WERI-Rb-1 (cell line): ENCODE measurements at places on chromosomes 4 and X.

DNA sequence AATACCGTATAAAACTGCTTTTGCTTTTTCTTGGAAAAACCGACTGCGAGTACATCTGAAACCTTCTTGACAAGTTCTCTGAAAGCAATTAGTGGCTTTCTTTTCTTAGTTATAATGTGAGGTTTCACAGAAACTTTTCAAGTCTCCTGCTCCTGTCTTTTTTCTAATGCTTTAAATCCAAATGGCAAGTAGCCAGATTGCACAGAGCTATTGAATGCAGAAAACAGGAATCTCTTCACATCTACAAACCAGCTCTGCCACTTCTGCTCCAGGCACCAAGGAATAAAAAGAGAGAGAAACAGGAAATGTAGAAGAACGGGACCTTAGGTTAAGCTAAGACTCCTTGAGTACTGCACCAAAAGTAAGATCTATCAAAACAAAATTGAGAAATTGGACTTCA lies 267.3 kb upstream of the TET2 start:
- DNase-seq = no peak

DNA sequence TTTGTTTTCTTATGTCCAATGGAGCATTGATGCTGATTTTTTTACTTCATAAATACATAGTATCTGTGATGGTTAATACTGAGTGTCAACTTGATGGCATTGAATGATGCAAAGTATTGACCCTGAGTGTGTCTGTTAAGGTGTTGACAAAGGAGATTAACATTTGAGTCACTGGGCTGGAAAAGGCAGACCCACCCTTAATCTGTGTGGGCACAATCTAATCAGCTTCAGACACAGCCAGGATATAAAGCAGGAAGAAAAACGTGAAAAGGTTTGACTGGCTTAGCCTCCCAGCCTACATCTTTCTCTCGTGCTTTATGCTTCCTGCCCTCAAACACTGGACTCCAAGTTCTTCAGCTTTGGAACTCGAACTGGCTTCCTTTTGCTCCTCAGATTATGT lies 230.6 kb upstream of the SPRY1 start:
- peak; percentile 74 for DNase-seq

DNA sequence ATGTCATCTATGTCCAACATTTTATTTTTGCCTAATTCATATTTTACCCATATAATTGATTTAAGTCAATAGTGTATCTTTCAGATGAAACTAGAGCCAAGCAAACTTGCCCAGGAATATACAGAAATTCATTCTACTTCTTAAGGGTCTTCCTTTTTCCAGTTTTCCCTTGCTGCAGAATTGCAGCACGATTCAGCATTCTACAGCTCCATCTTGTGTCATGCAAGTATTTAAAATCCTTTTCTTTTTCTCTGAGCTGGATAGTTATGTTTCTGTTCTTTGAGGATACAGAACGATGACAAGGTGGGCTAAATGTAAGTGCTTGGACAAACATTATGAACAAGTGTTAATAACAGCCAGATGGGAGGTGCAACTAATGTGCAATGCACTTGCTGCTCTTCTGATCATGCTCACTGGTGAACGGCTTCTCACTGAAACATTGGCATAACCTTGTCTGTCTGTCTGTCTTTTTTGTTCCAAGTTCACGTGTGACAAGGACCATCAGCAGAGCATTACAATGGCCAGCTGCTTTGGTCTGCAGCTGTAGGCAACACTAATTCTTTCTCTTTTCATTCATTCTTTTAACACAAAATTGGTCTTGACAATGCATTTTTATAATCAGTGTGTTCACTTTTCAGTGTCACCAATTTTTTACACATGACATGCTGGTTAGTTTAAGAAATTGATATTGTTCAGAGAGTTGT lies 1821.7 kb downstream of the ARAP2 start:
- no peak for DNase-seq

GRCh38 chr4:36348403-36348938 lies 67.1 kb downstream of the DTHD1 start:
- no peak for DNase-seq

GRCh38 chr4:76679691-76680090 lies 218.3 kb downstream of the SOWAHB start:
- DNase-seq = no peak

- DNase-seq = no peak
Observed at GRCh38 chrX:132740316-132741123, 217.9 kb downstream of the HS6ST2 start.

GRCh38 chr4:7554905-7555304 lies 120.2 kb upstream of the PSAPL1 start:
- DNase-seq = no peak

- DNase-seq = no peak
Observed at GRCh38 chr4:122378711-122379110, at the start of gene ADAD1. Gene ADAD1 (plus strand): TSS chr4:122379011. CDS start chr4:122380070, 1,059 bp downstream.

DNA sequence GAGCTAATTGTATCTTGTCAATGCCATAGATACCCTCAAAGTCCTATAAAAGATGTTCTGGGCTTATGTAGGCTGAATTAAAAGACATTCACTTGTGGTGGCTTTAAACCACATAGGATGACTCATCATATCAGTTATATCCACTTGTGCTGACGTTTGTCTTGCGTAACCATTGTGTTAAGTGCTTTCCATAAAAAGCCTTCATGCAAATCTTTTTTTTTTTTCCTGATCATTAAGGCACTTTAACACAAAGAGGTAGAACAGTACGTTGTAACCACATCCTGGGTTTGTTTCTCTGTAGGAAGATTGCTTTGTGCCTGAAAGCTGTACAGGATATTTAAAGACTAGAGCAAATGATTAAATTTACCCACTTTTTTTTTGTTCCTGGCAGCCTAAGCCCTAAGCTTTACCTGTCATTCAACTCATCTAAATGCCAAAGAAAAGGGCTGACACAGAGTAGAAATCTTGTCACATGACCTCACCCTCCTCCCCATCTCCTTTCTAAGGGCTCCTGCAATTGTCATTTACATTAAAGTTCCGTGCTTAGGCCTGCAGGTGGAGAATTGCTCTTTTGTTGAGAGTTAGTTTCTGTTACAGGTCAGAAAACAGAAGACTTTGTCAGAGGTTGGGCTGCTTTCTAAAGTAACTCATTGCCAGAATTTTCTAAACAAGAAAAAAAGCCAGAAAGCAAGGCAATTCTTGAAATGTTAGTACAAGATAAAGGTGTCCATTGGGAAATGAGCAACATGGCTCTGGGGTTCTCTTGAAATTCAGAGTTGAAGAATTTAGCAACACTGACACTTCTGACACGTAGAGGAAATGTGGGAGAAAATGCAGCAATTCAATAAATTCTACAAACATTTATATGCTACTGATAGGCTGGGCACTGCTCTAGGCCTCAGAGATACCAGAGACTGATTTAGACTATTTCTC lies 555.6 kb downstream of the PPARGC1A start:
- DNase-seq = no peak

- DNase-seq = no peak
Observed at GRCh38 chr4:81883530-81884450, 412.1 kb upstream of the RASGEF1B start.

GRCh38 chrX:139475432-139475831 lies 55.1 kb upstream of the F9 start:
- DNase-seq = no peak

- DNase-seq = no peak
Observed at GRCh38 chr4:119016636-119017035, 119.0 kb upstream of the MYOZ2 start.

DNA sequence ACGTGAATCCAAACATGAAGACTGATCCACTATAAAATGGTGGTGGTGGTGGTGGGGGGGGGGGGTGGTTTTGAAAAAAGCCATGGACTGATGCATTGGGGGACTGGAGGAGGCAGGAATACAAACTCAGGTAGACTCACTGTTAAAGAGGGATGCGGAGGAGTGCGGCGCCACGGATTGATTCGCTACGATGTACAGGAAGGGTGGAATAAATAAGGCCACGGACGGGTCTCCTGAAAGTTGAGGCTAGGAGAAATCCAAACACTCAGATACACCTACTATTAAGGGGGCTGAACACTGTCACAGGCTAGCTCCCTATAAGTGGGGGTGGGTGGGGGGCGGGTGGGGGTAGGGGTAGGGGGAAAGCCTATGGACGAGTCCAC lies 591 bp downstream of the ELK1 start:
- DNase-seq = no peak

GRCh38 chr4:163736876-163737275 lies 242.4 kb downstream of the TMA16 start:
- no peak for DNase-seq
